KBM-7 (cell line): ENCODE measurements at places on chromosomes 1 and 21.

- no peak for DNase-seq
Measured at GRCh38 chr21:41766883-41767605, at the start of gene RIPK4. TSS of gene RIPK4 (minus strand) at chr21:41767052. CDS start at chr21:41767041, 11 bp downstream.

GRCh38 chr1:214552174-214552608 is 789 bp upstream of the PTPN14 start:
- DNase-seq, result no peak

- no peak for DNase-seq
Measured at GRCh38 chr1:221884821-221885220, 142.9 kb upstream of the DUSP10 start.

- DNase-seq, result no peak
Measured at GRCh38 chr1:192133350-192133926, 24.8 kb upstream of the RGS18 start.

GRCh38 chr1:191575180-191575579 is 583.1 kb upstream of the RGS18 start:
- DNase-seq, result no peak

DNA sequence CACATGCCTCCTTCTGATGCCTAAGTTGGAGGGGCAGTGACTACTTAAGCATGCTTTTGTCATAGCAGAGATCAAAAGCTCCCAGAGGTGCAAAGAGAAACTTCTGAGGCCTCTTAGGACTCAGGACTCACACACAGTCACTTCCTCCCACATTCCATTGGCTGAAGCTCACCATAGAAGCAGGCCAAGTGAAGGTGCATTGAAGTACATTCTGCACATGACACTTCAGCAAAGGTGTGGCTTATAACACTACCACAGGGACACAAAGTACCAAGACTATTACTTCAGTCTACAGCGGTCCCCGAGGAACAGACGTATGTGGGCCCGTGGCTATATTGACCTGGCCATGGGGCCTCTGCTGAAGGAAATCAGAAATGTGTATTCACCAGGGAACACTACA is 2.5 kb upstream of the POGK start:
- DNase-seq, result no peak

- no peak for DNase-seq
Measured at GRCh38 chr1:165861911-165862310, 34.5 kb downstream of the UCK2 start.

DNA sequence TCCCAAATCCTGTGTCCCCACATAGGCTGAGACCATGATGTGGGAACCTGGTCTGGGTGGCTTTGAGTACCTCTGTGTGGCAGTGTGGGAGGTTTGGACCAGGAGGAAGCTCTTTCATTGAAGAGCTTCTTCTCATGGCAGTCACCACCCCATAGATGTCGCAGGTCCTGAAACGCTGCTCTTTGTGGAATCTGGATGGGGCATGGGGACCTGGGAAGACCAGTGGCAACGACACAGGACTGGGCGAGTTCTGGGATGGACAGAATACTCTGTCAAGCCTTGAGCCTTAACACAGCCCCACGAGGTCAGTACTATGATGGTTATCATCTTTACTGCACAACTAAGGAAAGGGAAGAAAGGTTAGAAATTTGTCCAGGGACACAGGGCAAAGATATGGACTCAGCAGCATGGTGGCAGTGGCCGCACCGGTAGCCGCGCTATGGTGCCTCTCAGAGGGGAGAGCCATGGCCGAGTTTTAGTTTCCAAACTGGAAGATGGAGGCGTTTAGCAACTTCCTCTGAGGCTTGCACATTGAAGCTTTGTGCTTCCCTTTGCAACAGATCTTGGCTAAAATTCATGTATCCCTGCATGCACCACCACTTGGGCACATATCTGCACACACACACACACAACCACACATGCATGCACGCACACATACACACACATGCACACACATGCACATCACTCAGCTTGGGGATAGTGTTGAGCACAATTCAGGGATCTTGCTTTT is 117.7 kb upstream of the C1orf174 start:
- DNase-seq, result no peak

- peak; percentile 11 for DNase-seq
Measured at GRCh38 chr21:17780539-17780938, 38.6 kb downstream of the C21orf91 start.

DNA sequence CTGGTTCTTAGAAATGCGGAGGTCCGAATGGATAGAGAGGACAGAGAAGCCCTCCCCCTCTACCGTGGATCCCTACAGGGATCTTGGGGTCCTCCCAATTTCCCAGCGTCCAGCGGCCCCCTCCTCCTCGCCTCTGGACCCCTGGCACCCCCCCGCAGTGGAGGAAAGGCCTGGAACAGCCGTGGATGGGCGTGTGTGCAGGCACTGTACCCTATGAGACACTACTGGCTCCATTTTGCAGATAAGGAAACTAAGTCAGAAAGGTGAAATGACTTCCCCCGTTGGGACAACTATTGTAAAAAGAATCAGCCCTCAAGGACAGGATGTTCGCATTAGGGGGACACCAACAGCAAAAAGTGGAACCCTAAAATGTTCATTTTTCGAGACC is 931 bp upstream of the CLSTN1 start:
- DNase-seq, result no peak

GRCh38 chr1:31376375-31377134 is 3.7 kb upstream of the FABP3 start:
- DNase-seq, result peak; percentile 18

GRCh38 chr1:208219098-208219658 is 25.0 kb downstream of the PLXNA2 start:
- DNase-seq, result no peak

- no peak for DNase-seq
Measured at GRCh38 chr21:31543191-31543590, 116.3 kb upstream of the SOD1 start.

- DNase-seq, result no peak
Measured at GRCh38 chr1:175225805-175226129, 33.2 kb upstream of the KIAA0040 start.

GRCh38 chr1:2999571-2999970 is 21.7 kb upstream of the ACTRT2 start:
- no peak for DNase-seq

GRCh38 chr1:217072926-217073325 is 349.7 kb upstream of the ESRRG start:
- DNase-seq, result no peak

GRCh38 chr1:224696891-224697765 is 81.0 kb downstream of the CNIH3 start:
- DNase-seq, result no peak

DNA sequence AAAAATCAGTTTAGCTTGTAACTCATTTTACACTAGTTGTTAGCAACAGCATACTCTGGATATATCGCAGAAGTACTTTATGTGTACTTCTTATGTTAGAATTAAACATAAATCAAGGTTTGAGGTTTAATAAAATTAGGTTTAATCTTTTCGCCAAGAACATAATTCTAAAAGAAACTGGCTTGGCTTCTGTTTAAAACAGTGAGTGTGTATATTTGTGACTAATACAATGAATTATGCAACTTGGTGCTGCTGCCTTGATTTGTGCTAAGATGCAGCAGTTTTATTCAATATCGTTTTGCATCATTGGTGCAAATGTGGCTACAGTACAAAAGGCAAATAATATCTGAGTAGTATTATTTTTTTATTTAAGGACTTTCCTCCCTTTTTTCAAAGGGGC is 44.8 kb downstream of the USP25 start:
- no peak for DNase-seq

- DNase-seq, result peak; percentile 100
Measured at GRCh38 chr1:160539990-160540858, 17.2 kb upstream of the SLAMF6 start.

GRCh38 chr1:218459878-218460711 is 115.0 kb downstream of the TGFB2 start:
- DNase-seq, result no peak

DNA sequence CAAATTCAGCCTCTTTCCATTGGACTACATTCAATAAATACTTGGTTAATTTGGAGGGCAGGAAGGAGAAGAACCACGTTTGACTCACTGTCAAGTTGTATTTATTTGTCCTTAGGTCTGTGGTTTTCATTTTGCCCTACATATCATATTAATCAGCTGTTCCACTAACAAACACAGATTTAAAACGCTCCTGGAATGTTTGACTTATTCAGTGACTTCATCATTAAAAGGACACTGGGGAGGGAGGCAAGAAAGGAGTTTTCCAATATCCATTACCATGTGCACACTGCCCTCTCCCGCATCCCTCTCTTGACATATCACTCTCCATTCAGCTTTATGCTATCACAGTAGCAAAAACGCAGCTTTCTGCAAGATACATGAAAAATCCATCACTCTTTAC is 98.2 kb upstream of the C1orf87 start:
- DNase-seq, result no peak

- no peak for DNase-seq
Measured at GRCh38 chr21:41752231-41752681, 14.6 kb downstream of the RIPK4 start.

DNA sequence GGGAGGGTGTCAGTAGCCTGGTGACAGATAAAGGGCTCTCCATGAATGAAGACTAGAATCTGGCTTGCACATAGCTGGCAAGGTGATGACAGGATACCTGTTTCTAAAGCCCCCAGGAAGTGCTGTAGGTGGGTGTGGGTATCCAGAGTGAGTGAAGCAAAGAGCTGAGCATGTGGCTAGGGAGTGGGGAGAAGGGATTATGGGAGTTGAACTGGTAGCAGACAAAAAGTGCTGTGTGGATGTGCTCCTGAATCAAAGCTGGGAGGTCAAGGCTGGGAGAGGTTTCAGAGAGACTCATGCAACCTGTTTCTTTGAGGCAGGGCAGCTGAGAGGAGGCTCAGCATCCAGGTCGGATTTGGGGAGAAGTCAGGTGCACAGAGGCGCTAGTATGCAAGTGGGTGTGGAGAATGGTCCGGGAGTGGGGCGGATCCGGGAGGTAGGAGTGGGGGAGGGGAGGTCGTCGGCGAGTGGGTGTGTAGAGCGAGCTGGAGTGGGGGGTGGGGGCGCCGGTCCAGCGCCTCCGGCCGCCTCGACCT is 600 bp downstream of the ASTN1 start:
- no peak for DNase-seq

- DNase-seq, result no peak
Measured at GRCh38 chr1:215423288-215423687, 143.8 kb upstream of the KCTD3 start.

DNA sequence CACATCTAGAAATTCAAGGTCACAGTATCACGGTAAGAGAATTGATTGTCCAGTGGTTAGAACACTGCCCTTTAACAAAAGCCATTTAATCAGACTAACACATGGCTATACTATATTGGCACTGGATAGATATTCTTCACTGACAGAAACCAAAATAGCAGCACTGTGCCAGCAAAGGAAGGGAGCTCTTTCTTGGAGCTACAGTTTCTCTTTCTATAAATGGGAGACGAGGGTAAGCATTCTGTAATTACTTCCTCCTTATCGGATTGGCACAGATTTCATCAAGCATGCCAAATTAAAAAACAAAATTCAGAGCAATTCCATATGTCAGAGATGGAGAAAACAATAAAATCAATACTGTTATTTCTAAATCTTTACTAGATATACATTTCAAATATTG is 115.7 kb upstream of the CACYBP start:
- peak; percentile 4 for DNase-seq

GRCh38 chr21:46036696-46037330 is 55.2 kb downstream of the COL6A1 start:
- no peak for DNase-seq

DNA sequence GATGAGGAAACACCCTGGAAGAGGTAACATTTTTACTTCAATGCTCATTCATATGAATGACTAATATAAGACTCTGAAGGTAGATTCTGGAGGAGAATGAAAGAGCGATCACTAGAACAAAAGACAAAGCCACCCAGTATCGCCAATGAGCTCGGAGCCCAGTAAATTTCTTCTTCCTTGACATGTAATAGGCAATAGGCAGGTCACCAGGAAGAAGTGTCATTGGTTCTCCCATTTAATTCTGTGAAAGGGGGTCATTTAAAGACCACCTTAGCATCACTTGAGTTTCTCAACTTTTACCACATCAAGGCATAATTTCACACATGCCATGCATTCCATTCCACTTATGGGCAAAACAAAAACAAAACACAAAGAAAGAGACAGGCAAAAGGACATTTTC is 7.9 kb downstream of the TNFSF18 start:
- no peak for DNase-seq

DNA sequence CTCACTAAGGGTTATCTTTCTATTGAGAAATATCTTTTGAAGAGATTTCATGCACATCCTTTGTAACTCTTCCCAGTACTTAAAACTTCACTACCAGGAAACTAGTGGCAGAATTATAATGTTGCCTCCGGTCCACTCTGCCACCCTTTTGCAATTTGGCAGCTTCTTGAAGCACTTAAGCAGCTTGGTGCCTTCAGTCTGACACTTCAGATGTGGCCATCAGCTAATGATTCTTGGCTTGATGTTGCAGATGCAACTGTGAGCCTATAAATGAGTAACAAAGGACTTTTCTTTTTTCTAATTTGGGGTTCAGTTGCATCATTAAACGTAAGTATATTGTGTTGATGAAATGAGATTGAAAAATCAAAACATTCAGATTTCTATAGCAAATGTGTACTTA is 187.5 kb upstream of the C21orf91 start:
- DNase-seq, result no peak

- peak; percentile 82 for DNase-seq
Measured at GRCh38 chr1:70675737-70676156, 264.7 kb downstream of the CTH start.

DNA sequence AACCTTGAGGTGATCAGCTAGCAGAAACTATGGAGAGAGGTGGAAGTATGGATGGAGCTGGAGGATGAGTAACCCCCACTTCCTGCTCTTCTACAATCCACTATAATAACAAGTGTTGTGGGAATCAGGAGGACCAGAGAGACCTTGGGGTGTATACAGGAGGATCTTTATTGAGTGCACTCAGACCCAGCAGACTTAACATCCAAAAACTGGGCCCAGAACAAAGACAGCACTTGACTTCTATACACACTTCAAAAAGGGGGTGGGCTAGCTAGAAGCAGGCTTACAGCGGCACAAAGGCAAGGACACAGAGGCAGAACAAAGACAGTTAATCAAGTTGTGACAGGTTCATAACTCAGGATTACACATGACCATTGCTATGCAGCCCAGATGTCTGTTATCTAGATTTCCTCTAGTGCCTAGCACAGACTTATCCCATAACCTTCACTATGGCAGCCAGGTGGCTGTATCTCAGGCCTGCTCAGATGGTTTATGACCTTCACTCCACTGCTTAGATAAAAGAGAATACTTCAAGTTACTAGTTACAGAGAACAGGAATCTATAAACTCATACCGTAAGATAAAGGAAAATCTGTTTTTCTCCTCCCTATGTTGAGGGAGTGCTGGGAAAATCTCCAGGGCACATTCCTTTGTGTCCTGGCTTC is 36.1 kb upstream of the PADI2 start:
- no peak for DNase-seq

GRCh38 chr1:88514544-88515060 is 169.5 kb upstream of the PKN2 start:
- no peak for DNase-seq

GRCh38 chr1:190479050-190479397 is 1.4 kb upstream of the BRINP3 start:
- no peak for DNase-seq

GRCh38 chr1:157363660-157364140 is 188.6 kb downstream of the FCRL5 start:
- DNase-seq, result peak; percentile 47

- DNase-seq, result no peak
Measured at GRCh38 chr1:77360256-77360655, 78.4 kb downstream of the AK5 start.
